Dorsolateral prefrontal cortex (tissue), 122 donors: ENCODE measurements at places on chromosomes 6 and 20. TPM values are rescaled to one million over a fixed set of nuclear protein-coding genes. Genes with fewer than 3 reads are reported as not detected.

Gene OR2H1
- total RNA-seq = not detected

Gene EEF1A2
- 830 TPM for total RNA-seq

Gene RIOK1
- 11.6 TPM for total RNA-seq

Gene TFAP2D
- 0.70 TPM for total RNA-seq

Gene SLC35D3
- not detected for total RNA-seq
